ENCODE measurements at places on chromosomes 3 and 15.

- DNase-seq = no peak
Observed at GRCh38 chr15:88802991-88803240, 320 bp upstream of the ACAN start.

- DNase-seq = peak; percentile 40
Observed at GRCh38 chr3:25962255-25962654, 172.4 kb downstream of the OXSM start.

DNA sequence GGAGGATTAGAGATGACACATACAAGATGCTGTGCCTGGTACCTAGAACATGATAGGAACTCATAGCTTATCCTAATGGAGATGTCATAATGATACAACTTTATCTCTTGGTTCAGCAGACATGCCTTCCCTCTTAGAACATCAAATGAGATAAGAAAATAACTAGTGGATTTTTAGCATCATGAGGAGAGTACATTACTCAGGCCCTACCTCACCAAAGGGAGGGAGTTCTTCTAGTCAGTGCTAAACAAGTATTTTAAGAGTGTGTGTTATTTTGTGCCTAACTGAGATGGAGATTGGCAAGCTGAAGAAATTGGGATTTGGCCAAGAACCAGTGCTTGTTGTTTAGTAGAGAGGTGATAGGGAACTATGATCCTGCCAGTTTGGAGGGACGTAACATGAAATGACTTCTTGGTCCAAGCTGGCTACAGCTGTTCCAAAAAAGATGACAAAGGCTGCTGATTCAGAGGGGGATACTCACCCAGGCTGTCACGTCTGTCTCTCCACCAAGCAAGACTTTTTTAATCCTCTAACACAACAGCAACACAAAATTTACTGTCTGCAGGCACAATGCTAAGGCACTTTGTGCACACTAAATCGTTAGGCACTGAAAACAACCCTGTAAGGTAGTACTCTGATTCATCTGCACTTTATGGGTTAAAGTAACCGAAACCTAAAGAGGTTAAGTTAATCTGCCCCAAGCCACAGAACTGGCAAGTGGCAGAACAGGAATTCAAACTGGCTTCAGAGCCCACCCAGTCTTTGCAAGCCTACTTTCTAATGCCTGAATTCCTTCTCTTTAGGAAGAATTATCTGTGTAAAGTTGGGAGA lies 126.5 kb downstream of the CMSS1 start:
- no peak for DNase-seq

GRCh38 chr3:150581174-150581573 lies 21.9 kb upstream of the SELENOT start:
- no peak for DNase-seq

DNA sequence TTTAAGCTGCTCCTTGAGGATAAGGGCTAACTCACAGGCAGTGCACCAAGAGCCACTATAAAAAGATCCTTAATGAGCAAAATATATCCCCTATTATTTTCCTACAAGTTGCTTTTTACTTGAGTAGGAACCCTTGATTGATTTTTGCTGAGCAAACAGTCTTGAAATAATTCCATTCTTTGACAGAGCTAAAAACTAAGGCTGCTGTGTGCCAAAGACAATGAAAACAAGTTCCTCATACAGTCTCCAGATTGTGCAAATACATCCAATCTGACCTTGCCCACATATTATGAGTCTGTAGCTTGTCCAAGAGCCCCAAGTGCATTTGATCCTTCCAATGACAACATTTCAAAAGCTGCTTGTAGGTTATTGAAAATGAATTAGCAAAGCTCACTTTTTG lies 15.0 kb downstream of the PRKAR2A start:
- no peak for DNase-seq

GRCh38 chr3:34212656-34213055 lies 414.2 kb downstream of the PDCD6IP start:
- DNase-seq = no peak
